ENCODE measurements at places on chromosomes 1 and 21. TPM values are rescaled to one million over a fixed set of nuclear protein-coding genes. Genes with fewer than 3 reads are reported as not detected.

IL10 gene
- total RNA-seq, result not detected

PROK1 gene
- not detected for total RNA-seq

KRTAP11-1 gene
- not detected for total RNA-seq

LDLRAD1 gene
- not detected for total RNA-seq

TTC22 gene
- total RNA-seq, result not detected

CD5L gene
- total RNA-seq, result not detected

NADK gene
- 71.3 TPM for total RNA-seq

FMO4 gene
- 7.4 TPM for total RNA-seq

ARHGAP29 gene
- 54.5 TPM for total RNA-seq

OXCT2 gene
- 0.09 TPM for total RNA-seq

DISC1 gene
- total RNA-seq, result 2.6 TPM

LRRIQ3 gene
- 1.9 TPM for total RNA-seq

CHIA gene
- total RNA-seq, result not detected

TNFRSF9 gene
- total RNA-seq, result not detected

C8B gene
- total RNA-seq, result not detected

AKR7A3 gene
- 0.70 TPM for total RNA-seq

CFH gene
- total RNA-seq, result 312 TPM

HSPG2 gene
- 311 TPM for total RNA-seq

NR1I3 gene
- total RNA-seq, result not detected

ELAPOR1 gene
- not detected for total RNA-seq

PPIAL4G gene
- total RNA-seq, result not detected

ADAMTS1 gene
- total RNA-seq, result 73.5 TPM

PODN gene
- total RNA-seq, result 92.3 TPM

C1orf115 gene
- total RNA-seq, result 3.6 TPM

C1QC gene
- total RNA-seq, result not detected

S100A7A gene
- not detected for total RNA-seq

CHAF1B gene
- total RNA-seq, result 1.5 TPM

NPR1 gene
- total RNA-seq, result 46.2 TPM

CHI3L1 gene
- total RNA-seq, result 238 TPM

CACNA1S gene
- 0.94 TPM for total RNA-seq

ETV3L gene
- not detected for total RNA-seq

VCAM1 gene
- 5.4 TPM for total RNA-seq

REG4 gene
- not detected for total RNA-seq

NBPF14 gene
- total RNA-seq, result 15.9 TPM

POLR3GL gene
- total RNA-seq, result 19.7 TPM

SLAMF6 gene
- not detected for total RNA-seq

ERICH3 gene
- total RNA-seq, result not detected

ANKRD34A gene
- total RNA-seq, result 1.6 TPM

HPCAL4 gene
- 0.12 TPM for total RNA-seq

CSTB gene
- total RNA-seq, result 19.6 TPM

MMEL1 gene
- not detected for total RNA-seq

SERPINC1 gene
- total RNA-seq, result not detected

LMOD1 gene
- 8.6 TPM for total RNA-seq

OR2L2 gene
- not detected for total RNA-seq

CD1D gene
- 12.5 TPM for total RNA-seq

FCN3 gene
- total RNA-seq, result not detected

NTMT2 gene
- not detected for total RNA-seq

DNASE2B gene
- not detected for total RNA-seq

SLAMF8 gene
- 1.5 TPM for total RNA-seq

PTGFR gene
- 17.0 TPM for total RNA-seq
